ENCODE measurements at places on chromosomes 12 and 14. TPM values are rescaled to one million over a fixed set of nuclear protein-coding genes. Genes with fewer than 3 reads are reported as not detected.

The CLEC2D gene
- total RNA-seq = 5.3 TPM

- H3K27ac ChIP-seq = peak overlapping the region; percentile 92
- peaks cover 17% of the 10 kb centered on the region for H3K36me3 ChIP-seq
- peak overlapping the region; percentile 64 for H3K4me3 ChIP-seq
- H3K4me1 ChIP-seq = peaks cover 28% of the 10 kb centered on the region
- no peak for DNase-seq
These were observed 600 bp downstream of the PNN start for GRCh38 chr14:39175445-39176262.

DNA sequence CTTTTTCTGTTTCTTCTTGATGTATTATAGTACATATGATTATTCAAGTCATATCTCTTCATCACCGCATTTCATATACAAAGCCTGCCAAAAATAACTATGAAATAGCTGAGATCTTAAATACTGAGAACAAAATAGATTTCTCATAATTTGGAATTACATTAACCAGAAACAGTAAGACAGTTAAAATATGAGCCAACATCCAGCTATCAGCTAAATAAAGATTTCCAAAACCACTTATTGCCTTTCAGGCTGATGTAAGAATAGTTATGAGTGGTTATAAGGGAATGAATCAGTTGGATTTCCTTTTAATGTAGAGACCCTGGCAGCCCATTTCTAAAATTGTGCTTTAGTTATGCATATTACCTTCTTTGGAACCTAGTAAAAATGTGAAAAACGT is 47.4 kb downstream of the TMEM117 start:
- no peaks in the 10 kb centered on the region for H3K36me3 ChIP-seq
- no peak overlapping the region for H3K4me3 ChIP-seq
- H3K4me1 ChIP-seq = no peaks in the 10 kb centered on the region
- no peaks in the 10 kb centered on the region for H3K27me3 ChIP-seq
- no peak overlapping the region for H3K27ac ChIP-seq

GRCh38 chr12:22126758-22127157 is 80.7 kb downstream of the CMAS start:
- no peaks in the 10 kb centered on the region for H3K4me1 ChIP-seq
- no peak overlapping the region for H3K4me3 ChIP-seq
- H3K36me3 ChIP-seq = no peaks in the 10 kb centered on the region
- DNase-seq = no peak

DNA sequence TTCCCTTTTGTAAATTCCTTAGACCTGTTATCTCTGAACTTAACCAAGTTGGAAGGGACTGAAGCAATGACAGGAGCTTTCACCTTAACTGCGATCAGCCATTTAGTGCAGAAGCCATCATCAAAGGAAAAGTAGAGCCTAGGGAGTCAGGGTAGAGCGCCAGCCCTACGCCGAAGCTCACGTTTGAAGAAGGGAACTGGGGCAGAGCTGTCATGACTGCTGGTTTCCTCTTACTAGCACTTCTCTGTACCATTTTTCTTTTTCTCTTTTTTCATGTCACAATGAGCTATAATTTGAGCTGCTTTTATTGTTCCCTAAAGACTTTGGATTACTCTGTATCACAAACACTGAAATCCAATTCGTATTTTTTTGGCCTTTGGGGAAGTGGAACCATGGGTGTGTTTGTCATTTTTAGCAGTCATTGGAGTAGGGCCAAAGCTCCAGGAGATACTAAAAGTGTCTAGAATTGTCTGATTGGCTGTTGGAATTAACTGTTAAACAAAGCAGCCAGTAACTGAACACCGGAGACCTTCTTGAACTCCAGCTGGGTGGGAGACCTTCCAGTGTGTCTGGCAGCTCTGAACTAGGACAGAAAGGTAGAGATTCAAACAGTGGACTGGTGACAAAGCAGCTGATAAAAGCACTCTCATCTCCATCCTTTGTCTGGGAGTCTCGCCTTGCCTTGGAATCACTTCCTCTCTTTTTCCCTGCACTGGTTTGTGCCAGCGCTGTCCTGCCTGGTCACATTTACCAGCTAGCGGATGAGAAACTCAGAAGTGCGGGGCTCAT is 9.1 kb downstream of the MTRFR start:
- no peak overlapping the region for H3K4me3 ChIP-seq
- no peaks in the 10 kb centered on the region for H3K27me3 ChIP-seq
- no peak overlapping the region for H3K27ac ChIP-seq
- no peak for DNase-seq
- peaks cover 2% of the 10 kb centered on the region for H3K36me3 ChIP-seq

DNA sequence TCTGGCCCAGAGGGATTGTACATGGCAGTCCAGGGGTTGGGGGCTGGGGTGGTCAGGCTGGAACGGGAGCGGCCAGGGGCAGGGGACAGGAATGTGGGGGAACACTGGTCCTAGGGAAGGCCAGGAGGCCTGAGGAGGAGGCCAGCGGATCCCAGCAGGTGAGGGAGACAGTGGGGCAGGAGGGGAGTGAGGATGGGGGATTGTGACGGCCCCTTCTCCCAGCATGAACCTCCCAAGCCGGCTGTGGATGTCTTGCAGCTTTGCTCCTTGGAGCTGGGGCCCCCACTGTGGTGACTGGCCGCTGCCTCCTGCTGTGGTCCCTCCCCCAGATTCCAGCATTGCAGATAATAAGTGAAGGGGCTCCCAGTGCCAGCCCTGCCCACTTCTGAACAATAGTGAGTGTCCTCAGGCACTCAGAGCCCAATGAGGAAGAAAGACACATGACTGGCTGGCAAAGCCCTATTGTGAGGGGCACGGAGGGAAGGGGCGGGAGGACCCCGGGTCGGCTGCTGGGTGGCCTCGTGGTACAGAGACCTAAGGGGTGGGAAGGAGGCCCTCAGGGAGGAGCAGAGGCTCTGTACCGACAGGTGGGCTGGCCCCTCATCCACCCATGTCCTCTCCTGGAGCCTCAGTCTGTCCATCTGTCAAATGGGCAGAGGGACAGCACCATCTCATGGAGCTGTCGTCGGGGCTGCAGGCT is 215.0 kb downstream of the KIF26A start:
- H3K4me1 ChIP-seq = no peaks in the 10 kb centered on the region
- H3K4me3 ChIP-seq = no peak overlapping the region
- H3K27me3 ChIP-seq = no peaks in the 10 kb centered on the region
- no peak for DNase-seq
- H3K27ac ChIP-seq = no peak overlapping the region

GRCh38 chr12:123506059-123506842 is 27.3 kb downstream of the RILPL1 start:
- no peaks in the 10 kb centered on the region for H3K36me3 ChIP-seq
- no peaks in the 10 kb centered on the region for H3K27me3 ChIP-seq
- no peak overlapping the region for H3K27ac ChIP-seq
- no peaks in the 10 kb centered on the region for H3K4me1 ChIP-seq

GRCh38 chr14:24312736-24313507 is 1.6 kb downstream of the LTB4R start:
- peaks cover 52% of the 10 kb centered on the region for H3K4me1 ChIP-seq
- DNase-seq = no peak
- no peak overlapping the region for H3K4me3 ChIP-seq
- H3K27me3 ChIP-seq = no peaks in the 10 kb centered on the region
